ENCODE measurements at places on chromosomes 2 and 18.

GRCh38 chr2:85878719-85879370 is 9.9 kb downstream of the ST3GAL5 start:
- no peak for DNase-seq

DNA sequence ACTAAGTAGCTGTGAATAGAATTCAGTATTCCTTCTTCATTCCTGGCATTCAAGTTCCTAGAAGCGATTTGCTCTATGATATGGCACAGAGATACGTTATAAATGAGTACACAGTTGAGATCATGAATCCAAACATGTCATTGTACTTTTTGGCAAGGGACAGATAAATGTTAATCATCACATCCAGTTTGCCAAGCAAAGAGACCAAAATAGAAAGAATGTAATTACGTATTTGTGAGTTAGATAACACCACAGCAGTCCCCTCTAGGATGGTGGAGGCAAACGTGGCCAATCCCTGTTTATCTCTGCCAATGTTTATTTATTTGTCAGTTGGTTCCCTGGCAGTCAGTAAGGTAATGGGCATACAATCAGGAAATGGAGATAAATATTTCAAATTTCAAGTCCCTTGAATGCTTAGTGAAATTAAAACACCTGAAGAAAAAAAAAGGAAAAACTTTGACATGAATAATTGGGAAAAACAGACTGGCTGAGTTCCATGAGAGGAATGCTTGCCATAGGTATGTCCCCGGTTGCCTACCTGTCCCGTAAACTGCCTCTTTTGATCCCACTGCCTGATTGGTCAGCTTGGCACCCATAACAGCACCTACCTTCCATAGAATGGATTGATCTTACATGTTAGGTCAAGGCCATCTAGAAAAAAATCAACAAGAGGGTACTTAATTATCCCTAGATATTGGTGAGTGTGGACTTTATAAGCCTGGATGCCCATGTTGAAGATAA is 451.1 kb upstream of the NETO1 start:
- DNase-seq, result no peak

DNA sequence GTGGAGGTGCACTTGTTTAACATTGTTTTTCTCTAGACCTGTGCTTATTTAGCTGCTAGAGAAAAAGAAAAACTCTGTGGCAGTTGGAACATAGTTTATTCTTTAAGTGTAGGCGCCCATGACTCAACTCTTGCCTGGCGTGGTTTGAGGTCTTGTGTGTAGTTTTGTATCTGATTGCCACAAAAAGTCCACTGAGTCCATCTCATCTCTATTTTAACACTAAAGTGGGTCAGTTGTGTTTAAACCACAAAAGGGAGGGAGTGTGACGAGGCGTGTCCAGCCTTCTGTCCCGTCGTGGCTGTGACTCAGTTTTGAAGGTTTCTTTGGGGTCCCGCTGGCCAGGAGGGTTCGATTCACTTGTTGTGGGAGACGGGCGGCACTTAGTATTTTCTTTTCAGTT is 15.3 kb upstream of the UGT1A9 start:
- no peak for DNase-seq

GRCh38 chr2:6526093-6526824 is 339.4 kb downstream of the CMPK2 start:
- DNase-seq, result no peak

DNA sequence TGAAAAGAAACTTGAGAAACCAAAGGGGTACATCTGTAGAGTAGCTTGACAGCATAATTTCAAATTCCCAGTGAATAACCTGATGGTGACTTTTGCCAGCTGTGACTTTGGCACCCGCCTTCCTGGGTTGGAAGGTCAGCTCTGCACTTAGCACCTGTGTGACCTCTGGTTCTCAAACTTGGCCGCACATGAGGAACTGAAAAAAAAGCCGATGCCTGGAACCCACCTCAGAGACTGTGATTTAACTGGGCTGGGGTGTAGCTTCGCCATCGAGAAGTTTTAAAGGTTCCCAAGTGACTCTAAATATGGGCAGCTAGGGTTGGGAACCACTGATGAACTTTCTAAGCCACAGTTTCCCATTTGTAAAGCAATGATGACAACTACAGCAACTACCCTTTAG is 6.5 kb downstream of the EFEMP1 start:
- no peak for DNase-seq

DNA sequence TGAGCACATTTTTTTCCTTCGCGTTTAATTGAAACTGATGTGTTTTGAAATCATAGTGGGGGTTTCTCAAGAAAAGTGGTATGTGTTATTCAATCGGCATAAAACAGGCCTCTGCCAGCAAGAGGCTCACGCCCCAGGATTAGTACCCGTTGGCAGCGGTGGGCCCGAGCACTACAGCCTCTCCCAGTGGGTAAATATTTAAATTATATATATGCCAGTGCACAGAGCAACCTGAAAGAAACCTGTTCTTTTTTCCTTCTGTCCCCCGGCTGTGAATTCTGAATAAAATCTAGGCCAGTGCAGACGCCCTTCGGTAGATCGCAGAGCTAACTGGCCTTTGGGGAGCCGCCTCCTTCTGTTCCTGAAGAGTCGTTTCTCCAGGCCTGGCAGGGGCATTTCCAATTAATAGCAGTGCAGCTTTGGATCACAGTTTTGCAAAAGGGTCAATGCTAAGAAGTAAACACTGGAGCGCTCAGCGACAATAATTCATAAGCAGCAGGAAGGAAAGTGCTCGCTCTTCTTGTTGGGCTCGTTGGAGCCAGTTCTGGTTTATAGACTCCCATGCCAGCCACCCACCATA is 202.8 kb upstream of the SALL3 start:
- DNase-seq, result no peak

DNA sequence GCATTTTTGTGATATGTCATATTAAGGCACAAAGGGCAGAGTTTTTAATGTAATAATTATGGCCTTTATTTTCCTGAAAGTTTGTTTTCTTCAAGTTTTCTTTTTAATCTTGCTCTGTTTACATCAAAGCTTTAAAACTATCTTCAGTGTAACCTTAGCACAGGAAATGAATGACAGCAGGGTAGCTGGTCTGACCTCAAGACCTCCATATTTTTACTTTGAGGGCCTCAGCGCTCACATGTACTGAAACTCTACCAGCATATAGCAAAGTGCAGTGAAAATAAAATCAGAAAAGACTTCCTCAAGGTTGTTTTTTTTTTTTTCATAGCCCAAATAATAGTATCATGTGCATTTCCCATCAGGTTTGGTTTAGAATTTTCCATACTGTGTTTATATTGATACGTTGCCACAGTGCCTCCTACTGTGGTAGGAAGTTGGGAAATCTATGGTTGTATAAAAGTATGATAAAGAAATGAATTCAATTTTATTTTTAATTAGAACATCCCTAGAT is 163.4 kb downstream of the UBE2E3 start:
- DNase-seq, result no peak

- DNase-seq, result no peak
Observed at GRCh38 chr18:8984131-8984721, 118.3 kb upstream of the NDUFV2 start.

GRCh38 chr18:74579496-74580065 is 18.1 kb upstream of the ZNF407 start:
- DNase-seq, result no peak

DNA sequence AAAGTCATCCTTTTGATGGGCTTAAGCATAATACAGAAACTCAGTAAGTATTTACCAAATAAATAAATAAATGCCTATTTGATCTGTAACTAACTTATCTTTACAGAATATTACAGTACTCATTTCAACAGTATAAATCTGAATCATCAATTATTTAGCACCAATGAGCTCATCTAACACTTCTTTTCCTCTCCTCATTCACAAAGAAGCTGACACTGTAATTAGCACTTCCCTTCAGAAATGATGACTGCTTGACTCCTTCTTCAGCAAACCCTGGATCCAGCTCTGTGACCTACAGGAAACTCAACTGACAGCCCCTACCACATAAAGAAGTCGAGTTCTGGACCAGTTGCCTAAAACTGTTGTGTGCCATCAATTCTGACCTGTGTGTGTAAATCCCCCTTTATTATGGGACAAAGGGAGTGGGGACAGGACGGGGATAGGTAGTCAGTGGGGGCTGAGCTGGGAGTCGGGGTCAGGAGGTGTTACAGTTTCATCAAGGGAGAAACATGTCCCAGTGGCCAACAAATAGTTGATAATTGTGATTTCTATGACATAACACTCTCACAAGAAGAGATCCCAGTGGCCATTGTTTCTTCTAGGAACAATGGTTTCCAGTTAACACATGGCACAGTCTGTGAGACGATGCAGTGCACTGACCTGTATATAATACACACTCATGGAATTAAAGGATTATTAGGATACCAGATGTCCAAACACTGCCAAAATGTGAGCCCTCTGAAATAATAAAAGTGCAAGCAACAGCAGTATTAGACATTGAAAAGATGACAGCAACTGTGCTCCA is 68.7 kb downstream of the STK39 start:
- DNase-seq, result no peak

DNA sequence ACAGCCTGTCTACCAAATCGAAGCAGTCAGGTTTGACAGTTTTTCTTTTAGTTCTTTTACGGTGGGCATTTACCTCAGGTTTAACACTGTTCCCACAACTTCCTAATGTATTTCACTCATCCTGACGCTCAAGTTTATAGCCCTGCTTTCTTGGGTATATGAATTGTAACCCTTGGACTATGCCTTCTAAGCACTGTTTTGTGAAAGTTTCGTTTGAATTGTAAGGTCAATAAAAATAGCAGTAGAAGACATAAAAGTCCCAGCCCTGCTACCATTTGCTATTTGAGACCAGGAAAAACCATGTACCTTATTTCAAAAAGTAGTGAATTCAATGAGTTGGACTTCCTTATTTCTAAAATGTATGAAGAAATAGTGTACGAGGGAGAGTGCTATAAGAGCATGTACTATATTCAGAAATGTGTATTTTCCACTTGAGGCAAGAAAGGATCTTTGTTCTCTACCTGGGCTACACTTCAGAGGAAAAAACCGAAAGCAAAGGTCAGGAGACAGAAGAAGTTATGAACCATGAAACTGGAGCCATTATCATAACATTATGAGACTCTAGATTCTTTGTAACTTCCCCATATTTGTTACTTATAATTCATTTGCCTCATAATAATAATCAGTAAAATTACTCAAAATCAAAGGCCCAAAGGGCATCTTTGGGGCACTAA is 1.9 kb upstream of the ZC3H15 start:
- DNase-seq, result no peak

GRCh38 chr2:18763338-18763737 is 174.0 kb upstream of the NT5C1B start:
- no peak for DNase-seq

DNA sequence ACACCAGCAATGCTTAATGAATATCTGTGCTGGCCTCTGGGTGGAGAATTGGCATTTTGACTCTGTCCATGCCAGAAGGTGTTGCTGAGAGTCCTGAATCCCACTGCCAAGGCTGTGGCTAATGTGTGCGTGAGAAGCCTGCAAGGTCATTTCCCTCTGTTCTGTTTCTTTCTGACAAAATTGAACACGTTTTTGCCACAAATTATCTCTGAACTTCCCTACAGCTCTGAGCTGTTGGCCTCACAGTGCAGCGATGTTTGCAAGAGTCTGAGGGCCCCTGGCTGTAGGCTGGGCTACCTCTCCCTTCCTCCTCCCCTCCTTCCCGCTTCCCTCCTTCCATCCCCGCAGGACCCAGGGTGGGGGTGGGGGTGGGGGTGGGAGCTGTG is 154.1 kb upstream of the HS6ST1 start:
- no peak for DNase-seq

DNA sequence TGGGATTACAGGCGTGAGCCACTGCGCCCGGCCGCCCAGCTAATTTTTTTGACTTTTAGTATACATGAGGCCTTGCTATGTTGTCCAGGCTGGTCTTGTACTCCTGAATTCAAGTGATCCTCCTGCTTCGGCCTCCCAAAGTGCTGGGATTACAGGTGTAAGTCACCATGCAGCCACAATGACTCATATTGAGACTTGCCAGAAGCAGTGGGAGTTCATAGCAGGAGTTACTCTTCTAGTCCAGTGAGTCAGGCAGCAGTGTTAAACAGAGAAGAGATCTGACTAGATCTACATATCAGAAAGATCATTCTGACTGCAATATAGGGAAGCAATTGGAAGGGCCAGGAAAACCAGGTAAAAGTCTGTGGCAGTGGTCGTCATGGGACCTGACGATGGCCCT is 1.5 kb upstream of the FLACC1 start:
- no peak for DNase-seq

GRCh38 chr2:173968551-173968950 is 3.4 kb upstream of the SP3 start:
- DNase-seq, result no peak

DNA sequence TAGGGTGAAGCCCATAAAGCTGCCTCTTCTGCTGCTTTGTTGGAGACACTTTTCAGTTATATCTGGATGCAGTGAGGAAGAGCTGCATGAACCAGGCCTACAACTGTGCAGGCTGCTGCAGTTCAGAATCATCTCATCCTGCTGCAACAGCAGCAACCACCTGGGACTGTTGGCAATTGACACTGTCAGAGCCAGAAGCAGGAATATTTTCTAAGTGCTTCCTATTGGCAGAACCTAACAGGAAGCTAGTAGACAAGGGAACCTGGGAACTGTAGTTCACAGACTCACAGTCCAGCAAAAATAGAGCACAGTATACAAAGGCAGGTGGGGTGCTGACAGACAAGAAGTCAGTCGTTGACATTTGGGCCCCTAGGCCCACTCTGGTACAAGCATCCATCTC is 452.9 kb upstream of the SPRED2 start:
- DNase-seq, result no peak

DNA sequence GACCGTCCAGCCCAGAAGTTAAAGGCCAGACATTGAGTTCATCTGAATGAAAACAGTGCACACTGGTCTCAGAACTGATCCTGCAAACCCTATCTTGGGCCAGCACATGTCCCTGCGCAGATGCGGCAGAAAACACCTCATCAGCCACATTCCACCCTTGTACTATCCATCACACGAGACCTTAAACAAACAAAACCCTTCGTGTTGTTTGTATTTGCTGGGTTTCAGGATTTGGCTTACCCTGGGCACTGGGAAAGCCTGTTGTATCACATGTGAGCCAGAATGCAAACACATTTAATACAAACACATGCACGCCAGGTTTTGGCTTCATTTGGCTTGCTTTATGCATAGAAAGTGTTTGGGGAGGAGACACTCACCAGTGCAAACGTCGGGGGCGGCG is 12.5 kb downstream of the WIPF1 start:
- no peak for DNase-seq

GRCh38 chr2:158006961-158007719 is 94.5 kb upstream of the UPP2 start:
- no peak for DNase-seq

DNA sequence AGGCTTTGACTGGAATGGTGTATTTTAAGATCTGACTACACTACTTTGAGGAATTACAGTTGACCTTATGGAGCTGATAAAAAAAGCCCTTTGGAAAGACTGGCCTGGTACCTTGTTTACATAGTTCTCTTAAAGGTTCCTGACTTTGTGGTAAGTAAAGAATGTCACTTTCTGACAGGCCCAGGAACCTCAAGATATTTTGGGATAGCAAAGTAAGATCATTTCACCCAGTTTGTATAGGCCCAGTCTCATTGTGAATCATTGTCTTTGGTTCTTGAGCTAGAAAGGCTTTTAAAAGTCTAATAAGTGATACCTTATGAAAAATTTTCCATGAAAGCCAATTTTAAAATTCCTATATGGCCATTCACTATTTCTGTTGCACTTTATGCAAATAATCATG is 316.3 kb upstream of the LRRTM4 start:
- DNase-seq, result no peak

All from stimulated activated CD4-positive, alpha-beta T cell treated with anti-CD3 and anti-CD28 coated beads, Interleukin-15, amount 100 ng/mL, for 1 hour (primary cell).